GM12878 (cell line): ENCODE measurements at places on chromosomes 5 and 9. TPM values are rescaled to one million over a fixed set of nuclear protein-coding genes. Genes with fewer than 3 reads are reported as not detected.

Gene TLR4
- 0.13 and 0.23 TPM in 2 replicates for total RNA-seq

Gene ZNF366
- 0.18 TPM in 1 of 2 replicates, not detected in the other for total RNA-seq

Gene RMRP
- total RNA-seq, result 18,533 and 18,901 TPM in 2 replicates

Gene SOX30
- 0.11 and 0.13 TPM in 2 replicates for total RNA-seq

Gene SLC46A2
- total RNA-seq, result not detected in 2 replicates

Gene BAAT
- total RNA-seq, result 0.16 and 0.26 TPM in 2 replicates

Gene TLX3
- not detected in 2 replicates for total RNA-seq

Gene STPG3
- not detected in 2 replicates for total RNA-seq

Gene SLC6A18
- total RNA-seq, result not detected in 2 replicates

Gene DELE1
- 62.9 and 63.2 TPM in 2 replicates for total RNA-seq

Gene IFNA2
- total RNA-seq, result 0.26 TPM in 1 of 2 replicates, not detected in the other

Gene PCDHB12
- not detected in 2 replicates for total RNA-seq

Gene MLANA
- not detected in 2 replicates for total RNA-seq

Gene DROSHA
- total RNA-seq, result 49.1 and 55.0 TPM in 2 replicates

Gene PCDH1
- 0.27 and 0.36 TPM in 2 replicates for total RNA-seq

Gene PCDHAC2
- total RNA-seq, result not detected in 2 replicates

Gene BTNL9
- total RNA-seq, result 0.05 and 0.08 TPM in 2 replicates

Gene OR1J2
- total RNA-seq, result not detected in 2 replicates

Gene PCDHB10
- not detected in 2 replicates for total RNA-seq

Gene CDH9
- total RNA-seq, result not detected in 2 replicates

Gene PCDHGB5
- total RNA-seq, result 1.8 and 2.3 TPM in 2 replicates

Gene PCDHGA10
- total RNA-seq, result 1.8 and 1.9 TPM in 2 replicates

Gene LCN1
- total RNA-seq, result not detected in 2 replicates

Gene CDC23
- total RNA-seq, result 40.5 and 42.2 TPM in 2 replicates

Gene PCDHGB7
- 1.3 and 1.5 TPM in 2 replicates for total RNA-seq

Gene ANKRD34B
- not detected in 2 replicates for total RNA-seq

Gene TNC
- total RNA-seq, result 0.46 and 0.66 TPM in 2 replicates

Gene CYLC2
- total RNA-seq, result not detected in 2 replicates

Gene CD274
- total RNA-seq, result 23.5 and 26.6 TPM in 2 replicates

Gene MARCOL
- not detected in 2 replicates for total RNA-seq

Gene IL4
- total RNA-seq, result not detected in 2 replicates

Gene ZBED3
- total RNA-seq, result 14.1 and 16.9 TPM in 2 replicates

Gene MCTP1
- total RNA-seq, result 19.1 and 21.5 TPM in 2 replicates

Gene ANKRD18A
- total RNA-seq, result not detected in 2 replicates

Gene CARTPT
- total RNA-seq, result not detected in 2 replicates

Gene FOXD1
- not detected in 2 replicates for total RNA-seq

Gene PCDHA2
- not detected in 2 replicates for total RNA-seq

Gene IRGM
- 0.38 TPM in 1 of 2 replicates, not detected in the other for total RNA-seq

Gene FGF10
- total RNA-seq, result not detected in 2 replicates
